NT2/D1 (cell line): ENCODE measurements at places on chromosomes 1 and 21.
A peak's percentile ranks its signal among the peaks of the same experiment; 100 is the strongest.

- no peak for DNase-seq
Observed at GRCh38 chr1:31875636-31876236, 59.9 kb upstream of the SPOCD1 start.

- no peak for DNase-seq
Observed at GRCh38 chr1:180165509-180166435, 11.1 kb downstream of the QSOX1 start.

GRCh38 chr1:168344517-168344916 lies 63.8 kb downstream of the TBX19 start:
- DNase-seq: no peak

GRCh38 chr1:192589813-192590212 lies 14.2 kb downstream of the RGS1 start:
- DNase-seq: no peak

GRCh38 chr1:232383455-232384123 lies 246.3 kb downstream of the SIPA1L2 start:
- DNase-seq: no peak

GRCh38 chr21:19461481-19462205 lies 1058.1 kb upstream of the TMPRSS15 start:
- DNase-seq: no peak

GRCh38 chr1:10796029-10796944 lies at the start of gene CASZ1:
Gene CASZ1, minus strand, starts transcription at chr1:10796646. Its CDS starts 102,757 bp downstream, at chr1:10693889.
- DNase-seq: peak; percentile 66

- DNase-seq: no peak
Observed at GRCh38 chr1:171107262-171107940, 16.7 kb downstream of the FMO3 start.

DNA sequence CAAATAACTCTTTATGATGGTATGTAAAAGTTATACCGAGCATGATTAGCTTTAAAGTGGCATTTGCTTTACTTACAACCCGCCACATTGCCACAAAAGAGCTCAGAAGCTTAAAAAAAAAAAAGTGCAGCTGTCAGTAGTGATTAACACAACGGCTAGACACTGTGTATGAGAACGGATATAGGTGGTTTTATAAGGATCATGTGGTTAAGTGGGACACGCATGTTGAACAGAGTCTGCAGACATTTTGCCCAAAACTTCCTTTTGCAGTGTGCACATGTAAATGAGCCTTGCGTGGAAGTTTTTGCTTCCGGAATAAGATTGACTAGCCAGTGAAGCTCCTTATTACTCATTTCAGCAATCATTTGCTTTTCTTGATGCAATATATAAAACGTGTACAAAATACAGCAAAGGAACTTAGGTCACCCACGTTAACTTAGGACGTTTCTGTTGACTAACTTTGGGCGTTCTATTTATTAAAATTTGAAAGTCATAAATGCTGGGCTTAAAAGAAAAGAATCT lies 58.7 kb upstream of the RGS1 start:
- DNase-seq: no peak

GRCh38 chr1:246773213-246773641 lies 49.0 kb downstream of the SCCPDH start:
- DNase-seq: no peak

DNA sequence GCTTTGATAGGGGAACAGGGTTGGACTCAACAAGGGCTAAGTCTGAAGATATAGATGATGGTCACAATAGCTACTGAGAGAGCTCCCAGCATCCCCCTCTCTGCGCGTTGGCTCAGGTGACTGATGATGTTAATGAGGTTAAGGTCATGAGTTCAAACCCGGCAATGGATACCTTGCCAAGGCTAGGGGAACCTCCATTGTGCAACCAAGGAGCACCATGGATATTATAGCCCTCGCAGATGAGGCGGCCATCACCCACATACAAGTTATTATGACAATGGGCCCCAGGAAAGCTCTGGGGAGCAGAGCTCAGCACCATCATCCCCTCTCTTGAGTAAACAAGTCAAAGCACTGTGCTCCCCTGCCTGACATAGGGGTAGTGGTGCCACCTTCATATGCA lies 8.2 kb downstream of the KCNA2 start:
- DNase-seq: no peak

- DNase-seq: no peak
Observed at GRCh38 chr1:87044840-87045239, 130.4 kb downstream of the HS2ST1 start.

DNA sequence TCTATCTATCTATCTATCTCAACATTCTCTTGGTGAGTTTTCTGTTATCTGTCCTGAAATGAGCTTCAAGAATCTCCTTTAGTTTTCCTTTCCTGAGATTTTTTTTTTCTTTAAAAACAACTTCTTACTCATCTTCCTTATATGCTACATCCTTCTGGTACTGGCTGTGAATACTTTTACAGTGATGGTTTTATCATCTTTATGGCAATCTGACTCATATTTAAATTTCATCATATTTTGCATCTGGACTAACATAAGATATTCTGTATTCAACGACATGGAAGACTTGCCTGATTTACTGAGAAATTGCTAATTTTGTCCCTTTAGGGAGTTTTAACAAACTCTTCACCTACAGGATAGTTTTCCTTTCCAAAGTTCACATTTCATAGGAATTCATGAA lies 33.0 kb downstream of the PDE4B start:
- DNase-seq: no peak

GRCh38 chr1:189524501-189524900 lies 953.2 kb downstream of the BRINP3 start:
- DNase-seq: no peak

DNA sequence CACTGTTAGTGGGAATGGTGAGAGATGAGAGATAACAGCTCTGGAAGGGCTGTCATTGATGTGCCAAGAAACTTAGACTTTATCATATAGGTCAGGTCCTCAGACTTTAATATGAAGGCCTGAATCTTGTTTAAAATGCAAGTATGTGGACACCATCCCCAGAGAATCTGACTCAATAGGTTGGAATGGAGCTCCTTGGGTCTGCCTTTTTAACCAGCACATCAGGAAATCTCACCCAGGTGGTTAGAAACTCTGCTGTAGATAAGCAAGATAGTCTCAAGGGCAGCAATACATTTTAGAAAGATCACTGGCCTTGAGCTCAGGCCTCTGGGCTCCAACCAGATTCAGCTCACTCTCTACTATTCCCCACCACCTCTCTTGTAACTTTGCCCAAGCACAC lies 180.4 kb downstream of the SLC44A5 start:
- no peak for DNase-seq
